ENCODE measurements at places on chromosomes 11 and 22.

DNA sequence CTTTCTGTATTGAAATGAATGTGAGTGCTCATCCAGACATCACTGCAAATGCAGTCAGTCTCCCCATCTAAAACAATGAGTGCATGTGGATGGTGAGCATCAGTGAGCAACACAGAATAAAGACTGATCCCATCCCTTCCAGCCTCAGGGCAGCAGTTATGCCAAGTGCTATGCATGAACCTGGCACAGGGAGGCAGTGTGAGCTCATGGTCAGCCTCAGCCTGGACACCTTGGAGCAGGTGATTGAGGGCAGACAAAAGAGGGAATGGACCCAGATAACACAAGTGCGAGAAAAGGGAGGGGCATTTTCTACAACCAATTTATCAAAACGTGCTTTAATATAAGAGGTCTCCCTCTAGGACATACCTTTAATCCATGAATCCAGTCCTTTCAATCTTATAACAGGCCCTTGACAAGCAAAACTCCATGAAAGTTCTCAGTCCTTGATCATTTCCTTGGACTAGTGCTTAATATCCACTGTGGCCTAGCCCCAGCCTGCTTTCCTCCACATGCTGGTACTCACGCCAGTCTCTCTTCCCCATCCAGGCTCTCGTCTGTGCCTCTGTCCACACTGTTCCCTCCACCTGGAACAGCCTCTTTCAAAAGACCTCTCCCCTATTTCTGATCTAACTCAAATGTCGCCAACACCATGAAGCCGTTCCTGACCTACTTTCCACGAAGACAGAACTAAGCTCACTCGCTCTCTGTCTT, 50.5 kb upstream of the LRRC55 start:
- no peak for DNase-seq

GRCh38 chr11:120223793-120224192, 13.0 kb downstream of the OAF start:
- no peak for DNase-seq

GRCh38 chr11:49505231-49505630, 296.8 kb upstream of the FOLH1 start:
- DNase-seq = no peak

- no peak for DNase-seq
Measured at GRCh38 chr11:86129740-86130540, 61.1 kb upstream of the PICALM start.

DNA sequence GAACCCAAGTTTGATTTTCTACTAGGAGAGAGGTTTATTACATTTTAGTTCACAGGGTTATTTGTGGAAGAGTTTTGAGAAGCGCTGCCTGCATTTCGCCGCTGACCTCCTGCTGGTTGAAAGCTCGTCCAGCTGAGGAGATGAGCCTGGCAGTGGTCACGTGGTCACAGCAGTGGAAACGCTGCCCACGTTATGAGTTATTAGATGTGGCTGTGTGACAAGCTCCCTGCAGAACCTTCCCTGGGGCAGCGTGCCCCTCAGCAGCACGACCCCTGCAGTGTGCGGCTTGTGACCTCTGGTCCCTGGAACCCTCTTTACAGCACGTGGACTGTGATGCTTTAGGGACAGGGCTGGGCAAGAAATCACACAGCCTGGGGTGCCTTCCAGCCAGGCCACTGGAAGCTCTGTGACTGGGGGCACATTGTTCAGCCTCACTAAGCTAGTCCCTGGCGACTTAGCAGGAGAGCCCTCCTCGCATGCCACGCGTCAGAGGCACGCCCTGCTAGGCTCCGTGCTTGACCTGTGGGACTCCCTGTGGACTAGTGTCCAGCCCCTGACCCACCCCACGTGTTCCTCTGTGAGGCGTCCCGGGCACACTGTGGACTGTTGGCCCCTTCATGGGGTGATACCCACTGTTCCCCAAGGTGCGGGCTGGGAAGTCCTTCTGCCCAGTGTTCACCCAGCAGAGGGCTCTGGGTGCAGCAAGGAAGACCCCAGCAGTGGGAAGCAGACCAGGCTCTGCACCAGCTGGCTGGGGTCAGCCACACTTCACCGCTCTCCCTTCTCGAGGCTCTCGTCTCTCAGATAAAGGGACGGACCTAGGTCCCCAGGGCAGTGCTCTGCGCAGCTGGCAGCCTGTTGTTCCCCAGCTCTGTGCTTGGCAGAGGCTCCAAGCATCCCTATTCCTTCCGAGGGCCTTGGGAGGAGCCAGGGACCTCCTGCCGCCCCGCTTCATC, 349.5 kb downstream of the TBC1D22A start:
- DNase-seq = peak; percentile 32

- peak; percentile 70 for DNase-seq
Measured at GRCh38 chr11:48001438-48002021, 21.2 kb downstream of the PTPRJ start.

DNA sequence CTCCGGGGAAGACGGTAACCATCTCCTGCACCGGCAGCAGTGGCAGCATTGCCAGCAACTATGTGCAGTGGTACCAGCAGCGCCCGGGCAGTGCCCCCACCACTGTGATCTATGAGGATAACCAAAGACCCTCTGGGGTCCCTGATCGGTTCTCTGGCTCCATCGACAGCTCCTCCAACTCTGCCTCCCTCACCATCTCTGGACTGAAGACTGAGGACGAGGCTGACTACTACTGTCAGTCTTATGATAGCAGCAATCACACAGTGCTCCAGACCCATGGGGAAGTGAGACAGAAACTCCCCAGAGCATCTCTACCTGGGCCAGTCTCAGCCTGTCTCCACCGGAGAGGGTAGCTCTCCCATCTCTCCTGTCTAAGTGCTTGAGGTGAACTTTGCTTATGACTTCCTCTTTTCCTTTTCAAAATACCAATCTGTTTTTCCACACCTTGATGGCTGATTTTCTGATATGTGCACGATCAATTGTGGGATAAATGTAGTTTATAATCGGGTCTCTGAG, 48.5 kb upstream of the VPREB1 start:
- DNase-seq = no peak

DNA sequence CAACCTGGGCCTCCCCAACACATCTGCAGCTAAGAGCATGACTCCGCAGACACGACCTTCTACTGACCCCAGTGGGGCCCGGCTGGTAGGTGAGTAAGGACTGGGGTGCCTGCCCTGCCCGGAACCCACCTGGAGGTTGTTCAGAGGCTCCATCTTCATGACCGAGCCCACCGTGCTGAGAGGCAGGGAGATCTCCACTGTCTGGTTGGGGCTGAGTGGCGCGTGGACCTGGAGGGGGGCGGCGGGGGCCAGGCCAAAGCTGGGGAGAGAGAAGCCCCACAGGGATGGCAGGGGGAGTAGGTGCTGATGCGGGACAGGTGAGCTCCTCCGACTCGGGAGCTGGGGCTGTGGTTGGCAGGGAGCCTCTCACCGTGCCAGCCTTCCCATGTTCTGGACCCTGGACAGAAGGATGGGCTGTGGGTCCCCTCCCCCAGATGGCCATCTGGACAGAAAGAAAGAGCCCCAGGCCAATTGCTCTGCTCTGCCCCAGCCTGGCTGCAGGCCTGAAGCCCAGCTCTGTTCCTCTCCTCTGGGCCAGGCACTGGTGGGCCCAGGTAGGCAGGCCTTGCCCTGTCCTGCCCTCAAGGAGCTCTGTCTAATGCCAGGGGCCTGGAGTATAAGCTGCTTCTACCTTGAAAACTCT, 16.3 kb upstream of the RASL10A start:
- no peak for DNase-seq

- no peak for DNase-seq
Measured at GRCh38 chr11:75853971-75854370, 39.0 kb downstream of the UVRAG start.

- no peak for DNase-seq
Measured at GRCh38 chr11:86151174-86152005, 82.5 kb upstream of the PICALM start.

DNA sequence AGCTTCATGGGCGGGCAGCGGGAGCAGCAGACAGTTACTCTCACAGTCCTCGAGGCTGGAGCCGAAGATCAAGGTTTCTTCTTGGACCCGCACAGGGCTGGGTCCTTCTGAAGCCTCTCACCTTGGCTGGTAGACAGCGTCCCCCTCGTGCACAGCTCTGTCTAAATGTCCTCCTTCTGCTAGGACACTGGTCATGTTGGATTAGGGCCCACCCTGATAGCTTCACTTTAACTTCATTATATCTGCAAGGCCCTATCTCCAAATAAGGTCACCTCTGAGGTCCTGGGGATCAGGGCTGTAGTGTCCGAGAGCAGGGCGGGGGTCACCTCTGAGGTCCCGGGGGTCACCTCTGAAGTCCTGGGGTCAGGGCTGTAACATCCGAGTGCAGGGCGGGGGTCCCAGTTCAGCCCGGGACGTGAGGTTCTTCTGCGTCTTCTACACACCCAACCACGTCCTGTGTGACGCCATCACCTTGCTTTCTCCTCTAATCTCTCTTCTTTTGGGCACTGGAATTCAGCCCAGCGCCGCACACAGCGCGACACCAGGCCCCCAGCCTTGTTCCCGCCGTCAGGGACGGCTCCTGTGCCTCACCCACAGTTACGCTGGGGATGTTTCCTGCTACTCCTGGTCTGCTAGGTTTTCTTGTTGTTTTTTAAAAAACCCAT, 34.1 kb upstream of the TOLLIP start:
- DNase-seq = no peak

GRCh38 chr11:107593951-107594350, 3.0 kb downstream of the ELMOD1 start:
- no peak for DNase-seq

- DNase-seq = no peak
Measured at GRCh38 chr22:28223826-28224225, 304.8 kb upstream of the PITPNB start.

DNA sequence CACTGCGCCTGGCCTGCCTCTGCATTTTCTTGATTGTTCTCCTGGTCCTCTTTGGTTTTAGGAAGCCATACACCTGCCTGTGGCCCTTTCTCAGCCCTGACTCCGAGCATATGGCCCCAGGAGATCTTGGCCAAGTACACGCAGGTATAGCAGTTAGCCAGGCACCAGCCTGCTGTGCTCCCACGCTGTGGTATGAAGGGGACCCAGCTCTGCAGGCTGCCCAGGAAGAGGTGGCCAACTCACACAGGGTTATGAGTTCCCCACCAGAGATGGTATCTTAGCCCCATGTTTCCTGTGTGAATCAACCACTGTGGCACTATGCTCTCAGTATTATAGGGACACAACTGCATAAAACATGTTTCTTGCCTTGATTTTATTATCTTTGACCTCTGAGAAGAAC, 31.1 kb downstream of the SGSM3 start:
- no peak for DNase-seq

GRCh38 chr22:49051491-49052022, 776.1 kb downstream of the BRD1 start:
- DNase-seq = no peak

- DNase-seq = peak; percentile 39
Measured at GRCh38 chr22:19942157-19943081, 801 bp upstream of the TXNRD2 start.

- DNase-seq = no peak
Measured at GRCh38 chr11:64007160-64007628, 21.0 kb downstream of the OTUB1 start.

- DNase-seq = no peak
Measured at GRCh38 chr22:36077271-36077670, 48.6 kb upstream of the RBFOX2 start.

DNA sequence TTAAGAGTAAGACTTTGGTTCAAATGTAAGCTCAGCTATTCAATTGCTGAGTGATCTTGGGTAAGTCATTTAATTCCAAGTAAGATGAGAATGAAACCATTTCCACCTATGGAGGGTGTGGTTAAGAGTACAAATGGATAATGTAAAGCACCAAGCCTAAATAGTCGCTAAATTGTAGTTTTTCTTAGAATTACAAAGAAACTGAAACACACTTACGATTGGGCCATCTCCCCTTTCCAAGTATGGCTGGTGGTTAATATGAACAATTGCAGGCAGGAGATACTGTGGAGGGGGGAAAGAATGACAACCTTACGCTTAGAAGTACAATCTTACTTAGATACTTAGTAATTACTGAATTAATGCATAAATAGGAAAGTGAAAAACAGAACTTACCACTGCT, 8.2 kb downstream of the DDX17 start:
- no peak for DNase-seq

- peak; percentile 41 for DNase-seq
Measured at GRCh38 chr11:80103142-80103859, 662.5 kb upstream of the TENM4 start.

GRCh38 chr22:37254209-37254866, 10.3 kb upstream of the RAC2 start:
- no peak for DNase-seq

DNA sequence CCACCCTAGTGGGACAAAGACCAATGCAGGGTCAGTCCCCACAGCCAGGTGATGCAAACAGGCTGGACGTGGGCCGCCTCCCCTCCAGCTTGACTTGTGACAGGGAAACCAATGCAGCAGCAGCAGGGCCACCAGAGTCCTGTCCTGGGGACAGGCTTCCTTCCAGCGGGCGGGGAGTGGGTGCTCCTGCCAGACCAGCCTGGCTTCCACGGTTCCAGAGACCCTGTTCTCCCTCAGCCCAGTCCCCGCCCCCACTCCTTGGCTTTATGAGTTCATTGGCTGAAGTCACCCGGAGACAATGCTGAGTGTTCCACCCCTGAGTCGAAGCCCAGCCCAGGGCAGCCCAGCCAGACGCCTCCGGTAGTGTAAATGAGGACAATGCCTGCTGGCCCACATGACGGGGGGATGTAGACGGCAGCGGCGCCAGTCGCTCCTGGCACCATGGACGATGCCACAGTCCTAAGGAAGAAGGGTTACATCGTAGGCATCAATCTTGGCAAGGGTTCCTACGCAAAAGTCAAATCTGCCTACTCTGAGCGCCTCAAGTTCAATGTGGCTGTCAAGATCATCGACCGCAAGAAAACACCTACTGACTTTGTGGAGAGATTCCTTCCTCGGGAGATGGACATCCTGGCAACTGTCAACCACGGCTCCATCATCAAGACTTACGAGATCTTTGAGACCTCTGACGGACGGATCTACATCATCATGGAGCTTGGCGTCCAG, at the start of gene TSSK2:
Gene TSSK2 (plus strand): TSS at position 350 of the 726 bp plus-strand sequence. CDS start 92 bp downstream, at position 442.
- DNase-seq = no peak

DNA sequence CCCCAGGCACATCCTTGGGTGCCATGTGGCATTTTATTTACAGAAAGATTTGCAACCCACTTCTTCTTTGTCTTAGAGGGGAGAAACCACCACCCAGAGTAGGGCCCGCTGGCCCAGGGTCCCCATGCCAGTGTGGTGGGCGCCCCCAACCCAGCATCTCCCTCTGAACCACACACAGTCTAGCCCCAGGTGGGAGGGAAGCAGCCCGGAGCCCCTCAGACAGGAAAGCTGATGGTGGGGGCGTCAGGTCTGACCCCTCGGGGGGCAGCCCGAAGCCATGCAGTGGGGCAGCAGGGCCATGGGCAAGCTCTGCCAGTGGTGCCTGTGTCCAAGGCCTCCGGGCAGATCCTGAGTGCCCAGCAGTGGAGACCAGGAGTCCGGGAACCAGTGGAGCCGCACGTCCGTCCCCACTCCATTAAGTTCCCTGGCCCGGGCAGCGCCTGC, 11.7 kb downstream of the TRPM5 start:
- no peak for DNase-seq
